RWPE1 (cell line): ENCODE measurements at places on chromosomes 7 and 10.
A peak's percentile ranks its signal among the peaks of the same experiment; 100 is the strongest.

DNA sequence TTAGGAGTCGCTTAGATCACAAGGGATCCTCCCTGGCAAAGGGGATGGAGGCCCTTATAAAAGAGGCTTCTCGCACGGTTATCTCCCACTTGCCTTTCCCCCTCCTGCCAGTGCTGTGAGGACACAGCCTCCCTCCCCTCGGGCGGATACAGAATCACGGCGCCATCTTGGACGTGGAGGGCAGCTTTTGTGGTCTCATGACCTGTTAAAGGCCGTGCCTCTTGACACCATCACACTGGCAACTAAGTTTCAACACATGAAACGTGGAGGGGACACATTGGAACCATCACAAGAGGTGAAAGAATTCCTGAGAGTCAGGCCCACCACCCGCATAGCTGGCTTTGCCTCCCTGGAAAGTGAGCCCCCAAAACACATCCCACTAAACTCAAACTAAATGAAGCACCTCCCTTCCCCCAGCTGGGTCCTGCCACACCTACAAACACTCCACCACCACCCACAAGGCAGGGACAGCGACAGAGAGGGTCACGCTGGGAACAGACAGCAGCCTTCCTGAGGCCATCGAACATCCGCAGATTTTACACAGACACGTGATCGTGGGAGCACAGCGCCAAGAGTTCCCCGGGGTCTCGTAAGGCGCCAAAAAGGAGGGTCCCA is 110.6 kb downstream of the TCERG1L start:
- no peak for DNase-seq

DNA sequence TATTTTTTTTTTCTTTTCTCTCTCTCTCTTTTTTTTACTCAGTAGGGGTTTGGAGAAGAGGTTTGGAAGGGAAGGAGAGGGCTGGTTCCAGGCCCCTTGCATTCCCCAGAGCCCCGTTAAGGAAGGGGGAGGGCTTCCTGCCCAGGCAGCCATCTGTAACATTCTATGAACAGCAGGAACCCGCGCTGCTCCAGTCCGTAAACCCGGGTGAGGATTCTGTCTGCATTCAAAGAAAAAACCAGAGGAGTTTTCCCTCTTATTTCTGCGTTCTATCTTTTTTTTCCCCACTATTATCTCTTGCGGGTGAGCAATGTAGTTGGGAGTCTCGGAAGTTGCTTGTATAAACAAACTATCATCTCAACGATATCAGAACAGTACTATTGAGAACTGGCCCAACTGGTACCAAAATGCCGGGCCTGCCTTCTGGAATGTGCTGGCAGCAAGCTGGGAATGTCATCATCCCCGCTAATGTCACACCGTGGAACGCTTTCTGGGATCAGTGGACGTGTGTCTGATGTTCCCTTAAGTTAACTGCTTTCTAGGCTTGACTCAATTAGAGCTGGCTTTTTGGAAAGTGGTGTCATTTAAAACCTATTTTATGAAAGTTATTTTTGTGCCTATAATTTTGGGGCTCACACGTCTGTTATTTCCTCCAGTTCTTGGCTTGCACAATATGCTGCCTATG is 153.1 kb upstream of the MEOX2 start:
- DNase-seq = no peak

GRCh38 chr10:24209946-24210491 is 1.1 kb downstream of the KIAA1217 start:
- peak; percentile 73 for DNase-seq

GRCh38 chr7:80699045-80699638 is 60.7 kb downstream of the CD36 start:
- DNase-seq = peak; percentile 36

GRCh38 chr10:124493214-124493882 is 31.7 kb downstream of the LHPP start:
- DNase-seq = no peak

- no peak for DNase-seq
Measured at GRCh38 chr10:110612087-110612486, 32.0 kb upstream of the RBM20 start.

DNA sequence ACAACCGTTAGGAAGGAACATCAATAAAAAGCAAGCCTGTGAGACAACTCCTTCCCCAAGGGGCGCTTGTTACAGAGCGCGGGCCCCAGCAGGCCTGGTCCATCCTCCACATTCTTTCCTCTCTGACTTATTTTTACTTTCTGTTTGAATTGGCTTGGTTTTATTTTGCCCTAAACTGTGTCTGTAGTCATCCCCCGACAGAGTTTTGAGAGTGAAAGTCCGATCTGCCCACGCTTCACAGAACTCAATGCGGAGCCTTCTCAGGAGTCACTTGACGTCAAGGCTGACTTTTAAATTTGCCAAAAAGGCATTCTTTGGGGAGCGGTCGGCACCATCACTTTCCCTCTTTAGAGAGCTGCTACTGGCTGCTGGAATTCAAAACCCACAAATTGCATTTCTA is 150.1 kb upstream of the KLF6 start:
- DNase-seq = peak; percentile 58

GRCh38 chr7:96136600-96137239 is 185.2 kb downstream of the SLC25A13 start:
- DNase-seq = peak; percentile 8
